ENCODE measurements at places on chromosomes 16 and 17.

DNA sequence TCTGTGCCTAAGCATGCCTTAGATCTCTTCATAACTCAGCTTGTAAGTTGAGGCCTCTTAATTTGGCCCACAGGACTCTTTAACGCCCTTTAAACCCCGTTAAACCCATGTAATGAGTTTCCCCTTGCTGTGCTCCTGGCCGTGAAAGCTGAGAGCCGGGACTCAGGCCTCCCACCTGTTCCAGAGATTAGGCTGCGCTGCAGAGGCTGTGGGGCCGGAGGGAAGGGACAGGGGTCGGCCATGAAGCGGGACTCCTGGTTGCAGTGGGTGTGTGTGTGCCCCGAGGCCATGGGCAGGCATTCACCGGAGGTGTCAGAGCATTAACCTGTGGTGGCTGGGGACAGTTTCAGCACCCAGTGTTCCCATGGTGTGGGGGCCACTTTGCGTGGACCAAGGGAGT lies 150.8 kb upstream of the IRX3 start:
- H3K27me3 ChIP-seq = peaks cover 8% of the 10 kb centered on the region
- no peak overlapping the region for H3K27ac ChIP-seq
- H3K4me1 ChIP-seq = peaks cover 1% of the 10 kb centered on the region
- H3K36me3 ChIP-seq = no peaks in the 10 kb centered on the region
- DNase-seq = no peak
- H3K4me3 ChIP-seq = no peak overlapping the region

DNA sequence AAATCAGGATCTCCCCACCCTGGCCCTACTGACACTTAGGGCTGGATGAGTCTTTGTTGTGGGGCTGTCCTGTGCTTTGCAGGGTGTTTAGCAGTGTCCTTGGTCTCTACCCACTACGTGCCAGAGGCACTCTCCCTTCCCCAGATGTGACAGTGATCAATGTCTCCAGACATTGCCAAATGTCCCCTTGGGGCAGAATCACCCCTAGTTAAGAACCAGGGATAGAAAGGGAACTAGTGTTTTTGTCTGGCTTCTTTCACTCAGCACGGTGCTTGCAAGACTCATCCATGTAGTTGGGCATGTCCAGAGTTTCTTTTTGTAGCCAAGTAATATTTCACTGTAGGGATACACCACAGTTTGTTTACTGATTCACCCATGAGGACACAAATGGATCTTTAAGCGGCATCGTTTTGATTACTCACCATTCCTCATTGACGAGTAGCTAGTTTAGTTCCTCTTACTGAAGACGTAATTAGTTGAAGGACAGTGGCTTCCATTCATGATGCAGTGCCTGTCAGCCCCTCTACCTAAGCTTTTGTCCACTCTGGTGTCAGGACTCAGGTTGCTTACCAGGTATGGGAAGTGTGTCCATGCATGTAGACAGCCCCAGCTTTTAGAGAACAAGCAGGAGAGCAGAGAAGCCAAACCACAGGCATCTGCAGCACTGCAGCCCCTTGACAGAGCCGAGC lies 26.0 kb upstream of the ITGB4 start:
- peaks cover 26% of the 10 kb centered on the region for H3K36me3 ChIP-seq
- no peaks in the 10 kb centered on the region for H3K27me3 ChIP-seq
- DNase-seq = no peak

DNA sequence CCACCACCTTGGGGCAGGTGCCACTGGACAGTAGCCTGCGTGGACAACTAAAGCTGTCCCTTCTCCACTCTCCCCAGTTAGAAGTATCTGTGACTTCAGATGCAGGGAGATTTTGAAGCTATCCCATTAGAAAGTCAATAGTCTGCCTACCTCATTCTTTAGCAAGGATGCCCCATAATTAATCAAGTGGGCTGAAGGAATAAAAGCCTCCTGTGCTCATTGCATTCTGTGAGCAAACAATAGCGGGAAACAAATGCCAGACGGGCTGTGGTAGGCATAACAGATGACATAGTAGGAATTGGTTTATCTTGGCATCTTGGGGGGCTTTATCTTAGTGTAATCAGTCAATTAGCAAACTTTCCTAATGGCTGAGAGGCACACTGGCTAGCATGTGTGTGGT lies 96.7 kb upstream of the HSBP1 start:
- no peak overlapping the region for H3K27ac ChIP-seq
- H3K27me3 ChIP-seq = peaks cover 10% of the 10 kb centered on the region
- DNase-seq = no peak
- no peaks in the 10 kb centered on the region for H3K4me1 ChIP-seq

DNA sequence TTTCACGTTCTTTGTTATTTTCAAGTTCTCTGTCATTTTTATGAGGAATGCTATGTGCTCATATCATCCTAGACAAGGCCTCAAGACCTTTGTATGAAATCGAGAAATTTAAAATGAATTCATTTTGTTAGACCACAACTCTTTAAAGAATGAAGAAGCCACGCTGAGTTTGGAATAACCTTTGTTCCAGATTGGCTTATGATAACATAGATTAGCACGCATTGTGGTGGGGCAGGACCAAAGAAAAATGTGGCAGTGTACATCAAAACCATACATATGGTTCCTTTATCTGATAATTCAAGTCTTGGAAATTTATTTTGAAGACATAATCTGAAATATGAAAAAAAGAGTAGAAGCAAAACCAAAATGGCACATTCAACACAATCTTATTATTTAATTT lies 2.2 kb downstream of the HSD17B2 start:
- no peak overlapping the region for H3K27ac ChIP-seq
- H3K36me3 ChIP-seq = no peaks in the 10 kb centered on the region
- DNase-seq = no peak

DNA sequence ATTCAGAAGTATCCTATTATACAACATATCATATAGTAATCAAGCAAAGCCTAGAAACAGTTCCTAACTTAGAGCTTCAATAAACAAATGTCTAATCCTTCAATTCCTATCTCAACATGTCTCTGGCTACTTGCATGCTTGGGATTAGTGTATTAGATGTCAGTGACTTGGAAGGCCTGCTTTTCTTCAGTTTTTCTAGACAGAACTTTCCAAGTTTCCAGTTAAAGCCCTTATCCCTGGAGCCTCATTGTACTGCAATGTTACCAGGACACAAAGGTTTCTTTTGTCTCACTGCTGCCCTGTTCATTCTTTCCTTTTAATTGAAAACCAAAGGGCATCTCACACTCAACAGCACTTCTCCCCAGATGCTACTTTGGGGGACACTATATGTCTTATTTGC lies 16.5 kb downstream of the PSME3IP1 start:
- H3K4me3 ChIP-seq = no peak overlapping the region
- H3K27ac ChIP-seq = peak overlapping the region; percentile 68
- peaks cover 23% of the 10 kb centered on the region for H3K4me1 ChIP-seq
- peak; percentile 53 for DNase-seq
- H3K36me3 ChIP-seq = peaks cover 85% of the 10 kb centered on the region

DNA sequence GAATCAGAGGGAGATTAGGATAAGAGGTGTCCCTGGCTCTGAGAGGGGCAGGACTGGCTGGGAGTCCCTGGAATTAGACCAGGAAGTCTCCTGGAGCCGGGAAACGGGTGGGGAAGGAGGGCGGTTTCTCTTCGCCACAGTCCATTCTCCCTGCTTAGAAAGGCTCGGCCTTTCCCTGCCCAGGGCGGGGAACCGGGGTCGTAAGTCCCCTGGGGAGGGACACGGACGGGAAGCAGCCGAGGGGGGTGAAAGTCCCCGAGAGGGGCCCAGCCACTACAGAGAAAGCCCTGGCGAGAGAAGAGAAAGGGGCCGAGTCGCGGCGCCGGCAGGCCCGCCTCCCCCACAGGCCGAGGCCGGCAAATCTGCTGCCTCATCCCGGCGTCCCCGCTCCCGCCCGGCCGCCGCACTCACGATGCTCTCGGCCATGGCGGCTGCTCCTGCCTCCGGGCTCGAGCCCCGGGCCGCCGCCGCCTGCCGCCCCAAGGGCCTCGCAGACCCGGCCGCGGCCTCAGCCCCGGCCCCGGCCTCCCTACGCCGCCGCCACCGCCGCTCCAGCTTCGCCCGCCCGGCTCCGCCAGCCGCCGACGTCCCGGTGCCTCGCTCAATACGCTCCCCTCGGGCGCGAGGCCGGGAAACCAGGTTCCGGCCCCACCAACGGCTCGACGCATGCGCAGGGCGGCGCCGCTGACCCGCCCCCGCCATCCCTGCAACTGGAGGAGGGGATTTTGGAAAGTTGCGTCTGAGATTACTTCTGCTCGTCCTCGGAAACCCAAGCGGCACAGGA lies at the start of the genes NPLOC4 and TSPAN10:
Gene NPLOC4, minus strand, starts transcription at position 608 of the 784 bp plus-strand sequence. Its CDS starts 182 bp downstream, at position 426.
Gene TSPAN10, plus strand, starts transcription at position 692 of the 784 bp plus-strand sequence. CDS start 5,217 bp downstream, outside the sequence.
- no peaks in the 10 kb centered on the region for H3K36me3 ChIP-seq
- H3K27ac ChIP-seq = peak within 1 kb of the TSS; percentile 68
- no peaks in the 10 kb centered on the region for H3K27me3 ChIP-seq
- DNase-seq = peak; percentile 85
- H3K4me1 ChIP-seq = peaks cover 8% of the 10 kb centered on the region

GRCh38 chr17:75205793-75206163 lies 299 bp downstream of the NUP85 start:
- H3K27me3 ChIP-seq = no peaks in the 10 kb centered on the region
- H3K4me1 ChIP-seq = no peaks in the 10 kb centered on the region
- H3K36me3 ChIP-seq = peaks cover 7% of the 10 kb centered on the region
- no peak for DNase-seq
- peak overlapping the region; percentile 100 for H3K27ac ChIP-seq
- peak overlapping the region; percentile 94 for H3K4me3 ChIP-seq

- H3K4me1 ChIP-seq = peaks cover 4% of the 10 kb centered on the region
- H3K4me3 ChIP-seq = no peak overlapping the region
- no peak overlapping the region for H3K27ac ChIP-seq
- DNase-seq = peak; percentile 29
- H3K36me3 ChIP-seq = no peaks in the 10 kb centered on the region
These were observed 459.8 kb downstream of the PMP22 start for GRCh38 chr17:14805348-14805747.

GRCh38 chr17:73138541-73139138 lies 26.2 kb upstream of the SSTR2 start:
- peaks cover 13% of the 10 kb centered on the region for H3K27me3 ChIP-seq

DNA sequence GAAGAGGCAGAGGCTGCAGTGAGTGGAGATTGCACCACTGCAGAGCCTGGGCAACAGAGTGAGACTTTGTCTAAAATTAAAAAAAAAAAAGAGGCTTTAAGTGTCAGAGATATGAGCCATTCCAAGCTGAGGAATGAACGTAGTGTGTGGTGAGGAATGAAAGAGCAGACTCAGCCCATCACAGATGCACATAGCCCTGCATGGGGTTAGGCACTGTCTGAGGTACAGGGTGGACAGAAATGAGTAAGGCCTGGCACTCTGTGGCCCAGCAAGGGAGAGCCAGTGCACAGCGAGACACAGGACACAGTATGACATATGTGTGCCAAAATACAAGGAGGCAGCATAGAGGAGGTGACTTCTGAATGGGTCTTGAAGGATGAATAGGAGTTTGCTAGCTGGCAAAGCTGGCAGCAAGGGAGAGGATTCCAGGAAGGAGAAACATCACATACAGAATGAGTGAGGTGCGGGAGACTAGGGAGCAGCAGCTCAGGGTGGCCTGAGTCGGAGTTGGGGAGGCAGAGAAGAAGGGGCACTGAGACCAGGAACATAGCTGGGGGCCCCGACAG lies 8.7 kb upstream of the ZNF469 start:
- peaks cover 6% of the 10 kb centered on the region for H3K4me1 ChIP-seq
- no peak overlapping the region for H3K27ac ChIP-seq
- no peak overlapping the region for H3K4me3 ChIP-seq
- DNase-seq = no peak
- no peaks in the 10 kb centered on the region for H3K36me3 ChIP-seq
- peaks cover 35% of the 10 kb centered on the region for H3K27me3 ChIP-seq

GRCh38 chr17:19992803-19993713 lies 15.4 kb upstream of the AKAP10 start:
- DNase-seq = peak; percentile 88
- H3K4me1 ChIP-seq = peaks cover 3% of the 10 kb centered on the region
- H3K4me3 ChIP-seq = no peak overlapping the region
- no peaks in the 10 kb centered on the region for H3K36me3 ChIP-seq

DNA sequence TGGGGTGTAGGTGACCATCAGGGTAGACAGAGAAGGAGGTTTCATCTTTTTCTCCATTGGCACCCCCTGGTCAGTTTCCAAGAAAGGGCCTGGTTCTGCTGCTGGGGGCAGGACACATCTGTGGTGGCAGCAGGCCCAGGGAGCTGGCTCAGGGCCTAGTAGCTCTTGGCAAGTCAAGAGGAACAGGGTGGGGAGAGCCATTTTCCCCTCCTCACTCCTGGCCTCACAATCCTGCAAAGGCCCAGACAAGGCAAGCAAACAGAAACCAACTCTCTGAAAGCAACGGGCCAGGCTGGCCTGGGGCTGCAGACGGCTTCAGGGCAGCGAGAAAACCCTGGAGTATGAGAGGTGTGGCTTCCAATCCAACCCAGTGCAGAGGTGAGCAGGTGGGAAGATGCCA lies 192.9 kb upstream of the DYNLRB2 start:
- no peak overlapping the region for H3K27ac ChIP-seq
- DNase-seq = no peak
- no peaks in the 10 kb centered on the region for H3K27me3 ChIP-seq

DNA sequence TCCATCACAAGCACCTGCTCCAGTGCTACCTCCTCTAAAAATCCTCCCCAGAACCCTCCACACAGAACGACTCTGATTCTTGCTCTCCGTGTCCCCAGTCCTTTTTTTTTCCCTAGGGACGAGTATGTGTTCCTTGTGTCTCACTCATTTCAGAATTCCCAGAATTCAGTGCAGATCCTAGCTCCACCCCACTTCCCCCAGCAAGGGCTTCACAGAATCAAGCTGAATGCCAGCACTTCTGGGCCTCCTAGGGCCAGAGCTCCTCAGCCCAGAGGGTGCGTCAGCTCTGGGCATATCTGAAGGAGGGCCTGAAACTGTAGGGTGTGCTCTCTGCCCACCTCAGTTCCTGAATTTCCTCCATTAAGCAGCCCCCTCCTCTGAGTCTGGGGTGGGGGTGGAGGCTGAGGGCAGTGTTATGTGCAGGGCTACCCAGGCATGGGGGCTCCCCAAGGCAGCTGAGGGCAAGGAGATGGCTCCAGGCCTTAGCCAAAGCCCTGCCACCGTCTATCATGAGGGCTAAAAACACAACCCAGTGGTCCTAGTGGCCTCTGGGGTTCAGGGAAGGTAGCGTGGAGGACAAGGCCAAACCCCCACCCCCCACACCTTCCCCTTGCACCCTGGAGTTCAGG lies 6.5 kb downstream of the UNC119 start:
- H3K27me3 ChIP-seq = no peaks in the 10 kb centered on the region
- H3K27ac ChIP-seq = no peak overlapping the region
- H3K4me3 ChIP-seq = no peak overlapping the region
- peaks cover 23% of the 10 kb centered on the region for H3K36me3 ChIP-seq

DNA sequence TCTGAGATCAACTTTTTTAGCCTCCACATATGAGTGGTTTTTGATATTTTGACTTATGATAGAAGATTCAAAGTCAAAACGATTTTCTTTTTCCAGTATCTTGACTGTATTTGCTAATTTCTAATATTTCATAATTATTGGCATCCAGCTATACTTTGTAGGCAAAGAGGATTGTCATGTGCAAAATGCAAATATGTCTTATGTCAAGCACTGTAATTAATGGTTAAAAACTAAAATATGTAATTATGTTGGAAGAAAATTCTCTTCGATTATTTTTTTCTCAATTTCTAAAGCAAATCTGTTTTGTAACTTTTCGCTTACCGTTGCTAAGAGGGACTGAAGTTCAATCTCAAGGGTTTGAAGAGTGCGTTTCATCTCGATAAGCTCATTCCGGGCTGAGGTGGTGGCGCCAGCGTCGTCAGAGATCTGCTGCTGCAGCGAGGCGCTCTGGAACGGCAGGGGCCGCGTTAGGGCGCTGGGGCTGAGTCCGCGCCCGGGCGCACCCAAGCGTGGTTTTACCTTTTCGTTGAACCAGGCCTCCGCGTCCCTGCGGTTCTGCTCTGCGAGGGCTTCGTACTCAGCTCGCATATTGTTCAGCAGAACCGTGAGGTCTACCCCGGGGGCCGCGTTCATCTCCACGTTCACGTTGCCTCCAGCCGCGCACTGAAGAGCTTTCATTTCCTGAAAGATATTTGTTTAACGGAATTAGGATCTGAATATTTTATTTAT lies 3.0 kb downstream of the KRT27 start:
- H3K4me1 ChIP-seq = no peaks in the 10 kb centered on the region
- H3K4me3 ChIP-seq = no peak overlapping the region
- no peak overlapping the region for H3K27ac ChIP-seq
- no peak for DNase-seq
